ENCODE measurements at places on chromosomes 1 and 21. TPM values are rescaled to one million over a fixed set of nuclear protein-coding genes. Genes with fewer than 3 reads are reported as not detected.

TNFSF18 gene
- not detected for total RNA-seq

COL6A2 gene
- 16.5 TPM for total RNA-seq

GRCh38 chr1:41640141-41640751 is 155.8 kb upstream of the EDN2 start:
- DNase-seq: no peak

DNA sequence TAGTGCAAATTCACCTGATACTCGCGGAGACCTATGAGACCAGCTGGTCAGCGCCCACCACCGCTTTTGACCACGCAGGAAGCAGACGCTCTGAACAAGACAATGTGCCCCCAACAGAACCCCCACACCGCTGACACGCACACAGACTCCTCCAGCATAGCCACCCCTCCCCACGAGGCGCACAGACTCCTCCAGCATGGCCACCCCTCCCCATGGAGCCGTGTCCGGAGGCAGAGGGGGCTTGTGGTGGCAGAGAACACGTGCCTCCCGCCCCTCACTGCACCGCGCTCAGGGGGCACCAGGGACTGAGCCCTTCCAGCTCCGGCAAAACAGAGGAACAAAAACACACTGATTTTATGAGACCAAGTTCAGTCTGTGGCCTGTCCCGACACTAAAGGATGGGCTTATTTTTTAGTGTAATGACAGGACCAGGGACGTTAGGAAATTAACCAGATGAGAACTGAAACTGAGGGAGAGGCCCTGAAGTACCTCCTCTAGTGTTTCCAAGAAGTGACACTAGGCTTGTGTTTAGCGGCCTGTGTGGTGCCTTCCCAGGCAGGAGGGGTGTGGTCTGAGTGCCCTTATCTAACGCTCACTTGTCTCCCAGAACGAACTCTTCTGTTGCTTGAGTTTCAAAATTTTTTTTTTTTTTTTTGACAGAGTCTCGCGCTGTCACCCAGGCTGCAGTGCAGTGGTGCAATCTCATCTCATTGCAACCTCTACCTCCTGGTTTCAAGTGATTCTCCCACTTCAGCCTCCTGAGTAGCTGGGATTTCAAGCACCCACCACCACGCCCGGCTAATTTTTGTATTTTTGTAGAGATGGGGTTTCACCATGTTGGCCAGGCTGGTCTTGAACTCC is 10.0 kb upstream of the AGPAT3 start:
- peak; percentile 62 for DNase-seq

GRCh38 chr1:159959451-159959850 is 5.4 kb upstream of the SLAMF9 start:
- DNase-seq: no peak

RIPK4 gene
- total RNA-seq: 0.76 TPM

GRCh38 chr1:149997585-149998262 is 12.8 kb downstream of the OTUD7B start:
- peak; percentile 15 for DNase-seq

Measured in activated naive CD8-positive, alpha-beta T cell treated with anti-CD3 and anti-CD28 coated beads for 36 hours (primary cell).